Activated T-helper 1 cell treated with anti-CD3 and anti-CD28 coated beads, Interleukin-2, amount 50 U/mL, for 16 hours (primary cell): ENCODE measurements at places on chromosomes 7 and 10.

- no peak for DNase-seq
Measured at GRCh38 chr10:79904671-79905321, 44.1 kb downstream of the SFTPD start.

DNA sequence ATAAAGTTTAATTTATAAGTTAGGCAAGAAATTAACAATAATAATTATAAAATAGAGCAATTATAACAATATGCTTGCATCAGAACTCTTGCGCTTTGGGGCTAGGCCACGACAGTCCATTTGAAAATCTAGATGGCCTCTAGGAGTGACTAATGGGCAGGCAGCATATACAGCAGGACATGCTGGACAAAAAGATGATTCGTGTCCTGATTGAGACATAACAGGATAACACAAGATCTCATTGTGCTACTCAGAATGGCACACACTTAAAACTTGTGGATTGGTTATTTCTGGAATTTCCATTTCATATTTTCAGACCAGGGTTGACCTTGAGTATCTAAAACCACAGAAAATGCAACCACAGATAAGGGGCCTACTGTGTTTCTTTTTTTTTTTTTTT lies 27.5 kb downstream of the CTNNA3 start:
- no peak for DNase-seq

DNA sequence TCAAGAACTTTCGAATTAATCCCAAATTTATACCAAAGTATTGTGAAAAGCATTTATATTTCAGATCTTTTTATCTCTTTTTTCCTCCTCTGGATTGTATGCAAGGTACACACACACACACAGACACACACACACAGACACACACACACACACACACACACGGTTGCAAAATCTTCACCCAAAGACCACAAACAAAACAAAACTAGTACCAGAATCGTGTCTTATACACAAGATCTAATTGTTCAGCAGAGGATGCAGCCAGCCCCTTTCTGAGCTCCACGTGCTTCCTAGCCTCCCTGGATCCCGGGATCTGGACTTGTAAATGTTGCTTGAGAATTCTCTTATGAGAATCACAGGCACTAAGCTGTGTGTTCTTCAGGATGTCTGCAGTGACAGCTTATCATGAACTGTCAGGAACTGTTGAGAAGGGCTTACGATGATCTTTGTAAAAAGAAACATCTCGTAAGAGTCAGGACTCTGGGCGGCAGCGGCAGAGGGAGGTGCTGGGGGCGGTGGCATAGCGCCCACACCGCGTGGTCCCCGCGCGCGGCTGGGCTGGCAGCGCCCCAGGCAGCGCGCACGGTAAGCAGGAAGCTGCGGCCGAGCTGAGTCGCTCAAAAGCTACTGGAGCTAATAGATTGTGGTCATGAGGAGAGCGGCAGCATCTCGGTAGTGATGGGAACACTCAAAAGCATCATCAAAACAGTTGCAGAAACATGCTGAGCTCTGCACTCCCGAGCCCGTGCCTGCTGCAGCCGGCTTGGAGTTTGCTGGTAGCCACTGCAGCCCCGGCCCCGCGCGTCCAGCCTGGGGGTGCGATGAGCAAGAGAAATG lies 277.6 kb downstream of the GATA3 start:
- peak; percentile 77 for DNase-seq

DNA sequence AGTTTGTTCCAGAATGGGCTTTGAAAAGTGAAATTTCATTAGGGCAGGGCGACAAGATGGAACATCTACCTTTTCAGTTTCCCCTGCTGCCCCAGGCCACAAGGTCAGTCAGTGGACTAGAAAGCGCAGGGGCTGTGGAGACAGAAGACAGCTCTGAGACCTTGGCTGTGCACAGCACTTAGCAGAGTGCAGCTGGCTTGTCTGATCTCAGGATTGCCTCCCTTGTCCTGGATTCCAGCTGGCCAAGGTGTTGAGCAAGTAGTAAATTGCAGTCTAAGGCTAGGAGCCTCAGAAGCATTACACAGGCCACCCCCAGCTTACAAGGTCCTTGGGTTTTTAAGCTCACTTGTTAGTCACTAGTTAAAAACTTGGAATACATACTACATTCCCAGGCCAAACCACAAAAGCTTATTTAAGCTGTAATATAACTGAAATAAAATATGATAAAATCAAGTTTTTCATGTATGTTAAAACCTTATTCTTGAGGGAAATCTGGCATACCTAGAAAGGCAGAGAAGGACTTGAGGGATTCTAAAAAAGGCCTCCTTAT lies 67.3 kb upstream of the NPY start:
- no peak for DNase-seq

- DNase-seq: no peak
Measured at GRCh38 chr10:124119946-124120345, 26.5 kb upstream of the CHST15 start.

DNA sequence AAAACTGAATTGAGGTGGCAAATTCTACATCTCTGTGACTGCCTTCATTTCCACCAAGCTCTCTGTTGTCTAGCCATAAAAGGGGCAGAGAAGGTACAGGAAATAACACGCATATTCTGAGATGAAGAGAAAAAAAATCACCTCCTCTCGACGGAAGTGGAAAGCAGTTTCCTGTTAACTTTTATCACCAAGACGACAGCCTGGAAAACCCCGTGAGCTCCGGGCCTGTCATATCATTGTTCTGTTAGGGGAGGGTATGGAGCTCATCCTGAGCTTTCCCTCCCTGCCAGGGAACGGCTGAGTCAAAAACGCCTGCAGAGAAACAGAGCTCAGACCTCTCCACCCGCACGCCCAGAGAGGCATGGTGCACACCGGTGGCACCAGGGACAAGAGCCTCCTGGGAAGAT lies 200.3 kb downstream of the PRPF18 start:
- peak; percentile 56 for DNase-seq

- DNase-seq: no peak
Measured at GRCh38 chr10:131354380-131354779, 42.9 kb upstream of the TCERG1L start.

DNA sequence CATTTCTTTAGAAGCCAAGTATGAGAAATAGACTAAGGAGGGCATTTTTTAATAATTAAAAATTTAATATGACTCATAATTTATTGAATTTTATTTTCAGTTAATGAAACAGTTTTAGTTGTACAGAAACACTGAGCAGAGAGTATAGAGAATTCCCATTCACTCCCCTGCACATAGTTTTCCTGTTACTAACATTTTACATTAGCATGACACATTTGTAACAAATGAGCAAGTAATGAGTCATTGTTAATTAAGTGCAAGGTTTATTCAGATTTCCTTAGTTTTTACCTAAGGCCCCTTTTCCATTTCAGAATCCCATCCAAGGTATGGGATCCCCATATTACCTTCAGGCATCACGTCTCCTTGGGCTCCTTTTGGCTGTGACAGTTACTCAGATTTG lies 271.5 kb upstream of the FZD8 start:
- no peak for DNase-seq

GRCh38 chr10:107914450-107915214 lies 750.1 kb upstream of the SORCS1 start:
- DNase-seq: no peak

DNA sequence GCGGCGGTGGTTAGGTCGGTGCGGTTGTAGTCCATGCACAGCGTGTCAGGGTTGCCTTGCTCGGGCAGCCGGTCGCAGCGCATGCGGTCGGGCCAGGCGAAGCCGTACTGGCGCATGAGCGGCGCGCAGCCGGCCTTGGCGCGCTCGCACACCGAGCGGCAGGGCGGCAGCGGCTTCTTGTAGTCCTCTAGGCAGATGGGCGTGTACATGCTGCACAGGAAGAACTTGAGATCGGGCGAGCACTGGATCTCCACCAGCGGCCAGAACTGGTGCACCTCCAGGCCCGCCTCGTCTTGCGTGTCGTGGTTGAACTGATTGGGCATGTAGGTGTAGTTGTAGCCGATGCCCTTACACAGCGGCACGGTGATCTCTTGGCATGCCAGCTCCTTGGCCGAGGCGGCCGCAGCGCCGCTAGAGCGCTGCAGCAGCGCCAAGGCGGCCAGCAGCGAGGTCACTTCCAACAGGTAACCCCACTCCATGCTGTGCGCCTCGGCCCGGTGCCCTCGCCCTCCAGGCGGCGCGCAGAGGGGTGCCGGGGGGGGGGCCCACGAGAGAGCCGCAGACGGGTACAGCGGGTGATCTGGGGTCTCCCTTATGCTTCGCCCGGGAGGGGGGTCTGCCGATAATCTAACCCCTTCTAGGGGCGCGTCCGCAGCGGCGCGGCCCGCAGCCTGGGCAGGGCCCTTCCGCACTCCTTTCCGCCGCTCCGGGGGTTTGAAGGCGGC lies 983 bp downstream of the FZD8 start:
- DNase-seq: no peak

DNA sequence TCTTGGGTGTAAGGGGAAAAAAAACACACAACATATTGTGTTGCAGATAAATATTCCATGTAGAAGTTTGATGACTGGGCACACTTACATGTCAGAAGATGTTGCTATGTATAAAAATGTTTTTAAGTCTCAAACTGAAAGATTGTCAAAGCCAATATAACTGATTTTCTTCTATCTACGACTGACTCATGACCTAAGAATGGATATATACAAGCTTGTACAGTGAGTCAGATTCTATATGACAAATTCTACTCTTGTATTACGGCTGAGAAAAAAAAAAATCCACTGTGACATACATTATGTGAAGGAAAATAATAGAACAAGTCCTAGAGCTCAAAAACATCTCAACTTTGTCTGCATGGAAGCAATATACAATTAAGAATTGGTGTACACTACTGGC lies 343.0 kb upstream of the PCDH15 start:
- DNase-seq: no peak

GRCh38 chr10:97798958-97799610 lies 27.3 kb upstream of the SFRP5 start:
- no peak for DNase-seq

- DNase-seq: no peak
Measured at GRCh38 chr10:63977329-63977923, 456.2 kb downstream of the REEP3 start.

DNA sequence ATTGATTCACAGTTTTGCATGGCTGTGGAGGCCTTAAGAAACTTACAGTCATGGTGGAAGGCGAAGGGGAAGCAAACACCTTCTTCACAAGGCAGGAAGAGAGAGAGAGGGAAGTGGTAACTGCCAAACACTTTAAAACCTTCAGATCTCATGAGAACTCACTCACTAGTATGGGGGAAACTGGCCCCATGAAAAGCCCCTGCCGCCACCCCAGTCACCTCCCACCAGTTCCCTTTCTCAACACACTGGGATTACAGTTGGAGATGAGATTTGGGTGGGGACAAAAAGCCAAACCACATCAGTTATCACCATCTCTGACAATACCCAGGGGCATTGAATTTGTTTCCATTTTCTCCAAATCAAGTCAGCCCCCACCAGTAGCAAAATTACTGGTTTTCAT lies 740.4 kb downstream of the GATA3 start:
- DNase-seq: no peak

GRCh38 chr7:74617180-74617744 lies 40.3 kb upstream of the GTF2I start:
- DNase-seq: no peak

DNA sequence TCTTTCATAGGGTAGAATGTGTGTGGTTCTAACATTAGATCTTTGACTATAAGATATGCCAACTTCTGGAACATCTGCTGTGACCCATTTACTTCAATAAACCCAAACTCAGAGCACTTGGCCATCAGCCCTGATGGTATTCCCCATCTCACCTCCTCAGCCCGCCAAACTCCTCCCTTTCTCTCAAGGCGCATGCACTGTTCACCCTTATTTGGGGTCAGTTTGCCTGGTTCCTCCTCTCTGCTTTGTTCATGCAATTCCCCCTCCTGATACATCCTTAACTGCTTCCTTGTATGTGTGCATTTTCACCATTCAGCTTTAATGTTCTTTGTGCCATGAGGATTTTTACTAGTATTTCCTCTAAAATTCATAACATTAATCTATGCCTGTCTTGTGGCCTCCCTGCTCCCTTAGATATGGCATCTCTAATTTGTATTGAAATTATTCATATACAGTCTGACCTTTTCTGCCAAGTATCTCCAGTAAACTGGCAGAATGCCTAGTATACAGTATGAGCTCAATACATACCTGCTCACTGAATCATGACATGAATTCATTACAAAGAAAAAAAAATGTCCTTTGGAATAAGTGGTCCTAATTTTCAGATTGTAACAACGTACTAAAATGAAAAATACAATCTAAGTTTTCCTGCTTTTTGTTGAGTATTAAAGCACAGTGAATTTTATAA lies 336.8 kb upstream of the IGFBP3 start:
- no peak for DNase-seq

DNA sequence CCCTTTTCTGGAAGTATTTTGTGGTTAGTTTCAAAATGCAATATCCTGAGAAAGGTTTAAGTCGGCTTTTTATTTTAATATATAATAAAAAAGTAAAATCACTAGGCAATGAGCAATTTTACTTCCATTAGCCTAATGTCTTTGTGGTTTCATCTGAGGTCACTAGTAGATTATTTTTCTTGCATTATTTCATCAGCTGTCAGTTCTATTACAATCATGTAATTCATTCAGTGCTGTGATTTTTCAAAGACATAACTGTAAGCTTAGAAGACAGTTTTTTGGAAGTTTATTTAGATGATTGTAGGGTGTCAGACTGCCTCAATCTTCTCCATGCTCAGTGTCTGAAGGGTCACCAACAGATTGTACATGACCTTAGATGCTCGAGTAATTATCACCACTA lies 568.0 kb upstream of the GALNT17 start:
- no peak for DNase-seq

- DNase-seq: no peak
Measured at GRCh38 chr7:108086546-108086945, 43.6 kb downstream of the LAMB4 start.

GRCh38 chr10:72010234-72010973 lies 46.2 kb downstream of the CHST3 start:
- DNase-seq: no peak

- DNase-seq: no peak
Measured at GRCh38 chr10:67875340-67876238, 8.9 kb upstream of the SIRT1 start.

DNA sequence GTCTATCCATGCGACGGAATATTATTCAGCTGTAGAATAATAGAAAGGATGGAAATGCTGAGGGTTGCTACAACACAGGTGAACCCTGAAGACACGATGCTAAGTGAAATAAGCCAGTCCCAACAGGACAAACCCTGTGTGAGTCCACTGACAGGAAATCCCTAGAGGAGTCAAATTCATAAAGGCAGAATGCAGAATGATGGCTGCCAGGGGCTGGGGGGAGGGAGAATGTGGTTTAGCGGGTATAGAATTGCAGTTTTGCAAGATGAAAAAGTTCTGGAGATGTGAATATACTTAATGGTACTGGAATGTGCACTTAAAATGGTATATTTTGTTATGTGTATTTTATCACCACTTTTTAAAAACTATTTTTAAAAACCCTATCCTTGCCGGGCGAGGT lies 36.9 kb upstream of the DOCK1 start:
- no peak for DNase-seq

- no peak for DNase-seq
Measured at GRCh38 chr10:48614481-48615390, 9.9 kb upstream of the ARHGAP22 start.

GRCh38 chr7:101486433-101487104 lies 123.9 kb downstream of the COL26A1 start:
- no peak for DNase-seq

DNA sequence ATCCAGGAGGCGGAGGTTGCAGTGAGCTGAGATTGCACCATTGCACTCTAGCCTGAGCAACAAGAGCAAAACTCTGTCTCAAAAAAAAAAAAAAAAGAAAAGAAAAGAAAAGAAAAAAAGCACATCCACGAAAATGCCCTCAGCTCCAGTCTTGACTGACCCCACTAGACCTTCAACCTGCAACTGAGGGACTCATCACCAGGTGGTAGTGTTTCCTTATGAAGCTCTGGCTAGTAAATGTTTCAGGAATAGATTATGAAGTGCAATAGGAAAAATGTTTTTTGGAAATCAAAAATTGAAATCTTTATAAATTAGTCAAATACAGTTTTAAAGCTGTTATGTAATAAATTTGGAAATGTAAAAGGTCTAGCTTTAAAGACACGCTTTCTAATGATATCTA lies 22.4 kb downstream of the TLL2 start:
- no peak for DNase-seq
